ENCODE measurements at places on chromosomes 4 and X.

DNA sequence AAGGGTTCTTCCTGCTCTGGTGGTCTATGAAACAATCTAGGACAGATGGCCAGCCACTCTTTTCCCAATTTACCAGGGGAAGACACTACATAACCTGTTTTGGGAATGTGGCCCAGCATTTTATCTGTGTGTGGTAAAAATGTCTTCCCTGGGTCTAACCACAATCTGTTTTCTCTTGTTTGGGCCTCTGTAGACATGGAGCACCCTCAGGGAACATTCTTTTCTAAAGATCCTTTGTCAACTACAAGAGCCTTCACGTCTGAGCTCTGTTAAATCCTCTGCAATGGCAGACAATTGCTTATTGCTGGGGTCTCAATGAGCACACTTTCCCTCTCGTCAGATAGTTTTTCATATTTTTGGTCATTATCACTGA lies 35.5 kb downstream of the PLAC1 start:
- DNase-seq: no peak

- DNase-seq: no peak
Measured at GRCh38 chrX:131217989-131218388, 71.1 kb downstream of the IGSF1 start.

GRCh38 chr4:98976716-98977115 lies 18.8 kb upstream of the METAP1 start:
- DNase-seq: no peak

DNA sequence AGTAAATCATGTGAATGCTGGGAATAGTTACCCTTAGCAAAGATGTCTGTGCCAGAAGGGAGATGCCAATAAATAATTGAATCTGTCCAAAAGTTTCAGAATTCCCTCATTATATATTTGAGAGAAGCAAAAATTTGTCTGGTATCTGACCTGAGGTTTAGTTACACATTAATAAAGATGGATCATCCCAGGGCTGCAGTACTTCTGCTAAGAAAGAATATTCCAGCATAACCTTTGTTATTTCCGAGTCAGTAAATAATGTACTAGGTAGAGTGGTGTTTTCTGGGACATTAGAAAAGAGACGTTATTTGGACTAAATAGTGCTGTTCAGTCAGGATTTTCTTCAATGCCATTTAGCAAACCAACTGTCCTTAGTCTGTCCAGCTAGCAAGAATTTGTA lies 26.4 kb downstream of the ADD1 start:
- DNase-seq: no peak

DNA sequence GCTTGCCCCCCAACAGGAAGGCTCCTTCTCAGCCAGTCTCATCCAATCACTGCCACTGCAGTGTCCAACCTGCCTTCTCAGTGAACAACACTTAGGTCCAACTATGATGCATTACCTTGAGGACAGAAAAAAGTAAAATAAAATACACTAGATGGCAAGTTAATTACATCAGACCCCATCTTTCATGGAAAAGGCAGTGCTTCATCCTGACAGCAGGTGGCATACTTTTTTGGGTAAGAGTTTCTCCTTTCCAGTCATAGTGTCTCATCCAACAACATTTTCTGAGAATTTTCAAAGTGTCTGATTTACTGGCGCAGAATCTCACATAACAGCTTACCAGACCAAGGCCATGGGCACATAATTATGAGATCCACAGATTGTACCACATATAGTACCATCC lies 1742.8 kb downstream of the PCDH7 start:
- DNase-seq: no peak

DNA sequence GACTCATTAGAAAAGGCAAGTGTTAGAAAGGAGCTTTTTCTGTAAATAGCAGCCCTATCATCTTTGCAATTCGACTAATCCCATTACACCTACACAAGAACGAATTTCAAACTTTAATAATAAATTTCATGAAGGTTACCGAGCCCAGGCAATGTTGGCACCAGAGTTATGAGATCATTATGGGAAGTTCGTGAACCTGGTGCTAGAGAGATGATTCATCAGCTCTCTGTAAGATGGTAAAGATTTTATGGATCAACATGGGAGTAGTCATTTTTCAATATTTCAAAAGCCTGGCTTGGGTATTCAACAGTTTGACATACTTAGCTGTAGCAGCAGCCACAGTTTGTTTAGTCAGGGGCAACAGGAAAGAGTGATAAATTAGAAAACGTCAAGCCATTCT lies 35.8 kb downstream of the AMELX start:
- DNase-seq: no peak

DNA sequence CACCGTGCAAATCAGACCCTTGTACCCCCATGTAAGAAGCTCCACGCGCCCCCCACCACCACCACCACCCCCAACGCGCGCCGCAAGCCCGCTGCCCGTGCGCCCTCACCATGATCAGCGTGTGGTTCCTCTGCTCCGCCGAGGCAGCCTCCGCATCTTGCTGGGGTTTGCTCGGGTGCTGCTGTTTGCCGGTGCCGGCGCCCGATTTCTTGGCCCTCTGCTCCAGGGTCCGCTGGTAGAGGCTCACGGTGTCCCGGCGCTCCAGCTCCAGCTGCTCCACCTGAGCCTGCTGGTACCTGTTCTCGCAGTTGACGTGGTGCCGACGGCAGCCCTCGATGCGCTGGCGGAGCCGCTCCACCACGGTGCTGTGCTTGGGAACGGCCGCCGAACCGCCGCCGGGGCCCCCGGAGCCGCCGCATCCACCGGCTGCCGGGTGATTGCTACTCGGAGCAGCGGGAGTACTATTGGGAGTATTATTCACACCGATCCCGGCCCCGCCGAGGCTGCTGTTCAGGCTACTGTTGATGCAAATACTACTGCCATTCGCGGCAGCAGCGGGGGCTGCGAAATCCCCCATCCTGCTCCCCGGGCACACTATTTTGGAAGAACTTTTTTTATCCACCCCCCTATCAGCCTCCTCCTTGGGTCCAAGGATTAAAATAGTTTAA lies 1.1 kb downstream of the MAML3 start:
- no peak for DNase-seq

GRCh38 chr4:75343333-75343732 lies 170.9 kb downstream of the RCHY1 start:
- no peak for DNase-seq

DNA sequence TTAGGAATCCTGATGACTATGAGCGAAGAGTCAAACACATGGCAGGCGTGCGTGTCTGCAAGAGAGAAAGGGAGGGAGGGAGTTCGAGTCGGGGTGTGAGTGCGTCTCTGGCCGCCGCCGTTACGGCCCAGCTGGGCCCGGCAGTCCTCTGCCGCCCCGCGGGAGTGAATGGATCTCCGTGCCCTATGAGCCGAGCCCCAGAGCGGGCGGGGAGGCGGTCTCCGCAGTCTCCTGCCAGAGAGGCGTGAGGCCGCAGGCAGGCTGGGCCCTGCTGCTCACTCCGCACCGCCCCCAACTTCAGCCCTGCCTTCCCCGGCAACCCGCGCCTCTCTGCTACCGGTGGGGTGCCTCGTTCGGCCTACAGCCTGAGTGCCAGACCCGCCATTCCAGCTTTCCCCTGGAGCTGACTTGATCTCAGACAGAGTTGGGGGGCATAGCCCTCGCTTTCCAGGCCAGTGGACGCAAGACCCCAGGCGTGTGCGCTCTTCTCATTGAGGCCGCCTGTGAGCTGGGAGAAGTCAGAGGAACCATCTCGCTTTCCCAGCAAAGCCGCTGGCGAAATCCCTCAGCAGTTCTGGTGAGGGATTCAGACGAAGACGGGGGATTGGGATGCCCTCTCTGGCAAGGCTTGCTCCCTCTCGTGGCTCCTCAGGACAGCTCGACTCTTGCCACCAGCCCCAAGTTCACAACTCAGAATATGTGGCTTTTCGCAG lies 1.4 kb downstream of the SLC16A2 start:
- no peak for DNase-seq

- no peak for DNase-seq
Measured at GRCh38 chr4:13481569-13481968, 2.6 kb downstream of the RAB28 start.

DNA sequence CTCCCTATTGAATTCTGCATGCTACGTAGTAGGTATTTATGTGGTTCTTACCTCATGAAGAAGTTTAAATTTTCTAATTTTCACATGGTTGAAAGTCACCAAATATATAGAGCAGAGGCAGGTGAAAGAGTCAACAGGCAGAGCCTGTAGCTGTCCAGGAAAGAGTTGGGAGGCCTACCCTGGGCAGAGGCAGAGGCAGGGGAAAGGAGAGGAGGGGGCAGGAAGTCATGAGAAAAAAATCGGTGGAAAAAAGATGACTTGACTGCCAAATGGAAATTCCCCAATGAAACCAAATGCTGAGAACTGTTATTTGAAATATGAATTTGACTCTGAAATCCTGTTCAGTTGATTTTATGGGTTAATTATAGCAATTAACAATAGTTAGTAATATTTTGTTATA lies 23.1 kb upstream of the GPR34 start:
- DNase-seq: no peak

GRCh38 chrX:150229030-150229429 lies 134.1 kb upstream of the MAMLD1 start:
- DNase-seq: no peak

DNA sequence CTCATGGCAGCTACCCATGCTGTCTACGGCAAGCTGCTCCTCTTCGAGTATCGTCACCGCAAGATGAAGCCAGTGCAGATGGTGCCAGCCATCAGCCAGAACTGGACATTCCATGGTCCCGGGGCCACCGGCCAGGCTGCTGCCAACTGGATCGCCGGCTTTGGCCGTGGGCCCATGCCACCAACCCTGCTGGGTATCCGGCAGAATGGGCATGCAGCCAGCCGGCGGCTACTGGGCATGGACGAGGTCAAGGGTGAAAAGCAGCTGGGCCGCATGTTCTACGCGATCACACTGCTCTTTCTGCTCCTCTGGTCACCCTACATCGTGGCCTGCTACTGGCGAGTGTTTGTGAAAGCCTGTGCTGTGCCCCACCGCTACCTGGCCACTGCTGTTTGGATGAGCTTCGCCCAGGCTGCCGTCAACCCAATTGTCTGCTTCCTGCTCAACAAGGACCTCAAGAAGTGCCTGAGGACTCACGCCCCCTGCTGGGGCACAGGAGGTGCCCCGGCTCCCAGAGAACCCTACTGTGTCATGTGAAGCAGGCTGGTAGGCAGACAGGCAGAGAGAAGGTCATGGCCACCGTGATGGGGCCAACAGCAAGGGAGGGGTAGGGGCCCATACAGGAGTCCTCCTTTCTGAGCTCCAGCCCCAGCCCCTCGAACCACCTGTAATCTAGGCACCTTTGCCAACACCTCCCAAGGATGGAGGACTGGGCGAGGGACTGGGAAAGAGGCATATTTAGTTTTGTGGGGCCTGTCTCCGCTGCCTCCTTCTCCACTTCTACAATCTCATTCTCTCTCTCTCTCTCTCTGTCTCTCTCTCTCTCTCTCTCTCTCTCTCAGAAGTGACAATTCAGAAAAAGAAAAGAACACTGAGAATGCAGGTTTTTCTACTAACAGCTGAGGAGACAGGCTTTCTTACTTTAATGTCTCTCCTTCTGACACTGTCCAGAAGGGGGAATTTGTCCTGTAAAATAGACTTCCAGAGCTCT lies 4.7 kb upstream of the TSPYL2 start:
- no peak for DNase-seq

GRCh38 chr4:153618833-153619232 lies 65.2 kb upstream of the TLR2 start:
- DNase-seq: no peak

DNA sequence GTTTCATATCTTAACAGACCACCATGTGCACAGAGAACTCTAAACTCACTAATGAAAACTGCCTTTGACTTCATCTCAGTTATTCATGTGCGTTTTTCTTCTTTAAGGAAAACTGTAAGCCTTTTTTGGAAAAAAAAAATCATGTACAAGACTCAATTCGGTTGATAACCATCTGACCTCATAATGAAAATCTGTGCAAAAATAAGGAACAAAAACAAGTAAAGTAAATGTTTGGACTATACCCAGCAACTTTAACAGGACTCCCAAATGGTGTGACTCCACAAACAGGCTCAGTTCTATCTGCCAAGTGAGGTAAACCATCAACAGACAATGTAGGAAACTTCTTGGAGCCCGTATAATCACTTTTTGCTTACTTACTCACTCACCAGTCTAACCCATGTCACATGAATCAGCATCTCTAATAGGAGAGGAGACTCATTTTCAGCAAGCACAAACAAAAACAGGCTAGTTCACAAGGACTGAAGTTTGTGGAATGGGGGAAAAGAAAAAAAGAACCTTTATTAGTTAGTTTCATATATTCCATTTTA lies 9.3 kb downstream of the APOO start:
- no peak for DNase-seq

DNA sequence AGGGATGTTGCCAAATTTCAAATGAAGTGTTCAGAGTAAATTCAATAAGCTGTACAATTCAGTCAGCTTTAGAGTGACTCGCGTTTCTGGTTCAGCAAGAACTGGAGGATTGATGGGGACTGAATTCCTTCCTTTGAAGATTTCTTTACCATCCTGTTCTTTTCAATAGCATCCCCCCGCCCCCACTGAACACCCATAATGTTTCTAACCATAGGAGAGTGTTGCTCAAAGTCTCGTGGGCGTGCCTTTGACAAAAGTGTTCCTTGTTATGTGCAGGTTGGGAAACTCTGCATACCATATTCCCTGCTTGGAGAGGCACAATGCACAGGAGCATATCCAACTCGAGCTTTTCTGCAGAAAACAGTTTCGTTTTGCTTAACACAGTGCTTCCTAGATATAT lies 323.5 kb upstream of the CASK start:
- DNase-seq: no peak

DNA sequence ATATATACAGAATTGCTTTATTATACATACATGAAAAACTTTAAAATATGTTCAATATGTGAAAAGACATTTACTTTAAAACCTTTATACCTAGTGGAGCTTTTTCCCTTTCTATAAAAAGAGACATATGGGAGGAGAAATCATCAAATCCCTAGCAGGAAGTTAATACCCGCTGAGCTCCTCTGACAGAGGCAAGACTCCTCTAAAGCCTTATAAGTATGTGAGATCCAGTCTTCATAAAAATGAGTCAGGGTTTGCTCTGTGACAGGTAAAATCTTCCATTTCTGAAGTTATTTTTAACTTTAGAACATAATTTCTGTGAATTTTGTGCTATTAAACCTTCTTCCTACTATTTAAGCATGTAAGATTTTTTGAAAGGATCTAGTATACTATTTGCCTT lies 634.4 kb upstream of the AADAT start:
- no peak for DNase-seq

- DNase-seq: no peak
Measured at GRCh38 chrX:78618987-78619386, 40.1 kb downstream of the RTL3 start.

GRCh38 chrX:139974471-139974870 lies 9.2 kb upstream of the CXorf66 start:
- no peak for DNase-seq

Measured in non-pigmented ciliary epithelial cell (primary cell).